ENCODE measurements at places on chromosomes 7 and 10.

DNA sequence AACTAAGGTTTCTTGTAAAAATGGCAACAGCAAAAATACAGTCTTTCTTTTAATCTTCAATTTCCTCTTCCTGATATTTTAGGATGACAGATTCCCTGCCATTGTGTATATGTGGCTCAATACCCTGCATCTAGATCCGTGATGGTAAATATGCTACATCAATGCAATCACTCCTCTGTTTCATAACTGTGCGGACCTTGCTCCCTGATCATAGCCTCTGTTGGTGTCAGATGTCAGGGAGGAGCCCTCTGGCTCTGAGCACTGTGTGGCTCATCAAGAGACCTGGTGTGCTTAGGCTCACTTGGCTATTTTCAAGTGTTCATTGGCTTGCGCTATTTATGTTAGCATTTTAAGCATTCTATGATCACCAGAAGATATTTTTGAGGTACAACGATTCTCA is 33.0 kb upstream of the AGR3 start:
- DNase-seq, result no peak

DNA sequence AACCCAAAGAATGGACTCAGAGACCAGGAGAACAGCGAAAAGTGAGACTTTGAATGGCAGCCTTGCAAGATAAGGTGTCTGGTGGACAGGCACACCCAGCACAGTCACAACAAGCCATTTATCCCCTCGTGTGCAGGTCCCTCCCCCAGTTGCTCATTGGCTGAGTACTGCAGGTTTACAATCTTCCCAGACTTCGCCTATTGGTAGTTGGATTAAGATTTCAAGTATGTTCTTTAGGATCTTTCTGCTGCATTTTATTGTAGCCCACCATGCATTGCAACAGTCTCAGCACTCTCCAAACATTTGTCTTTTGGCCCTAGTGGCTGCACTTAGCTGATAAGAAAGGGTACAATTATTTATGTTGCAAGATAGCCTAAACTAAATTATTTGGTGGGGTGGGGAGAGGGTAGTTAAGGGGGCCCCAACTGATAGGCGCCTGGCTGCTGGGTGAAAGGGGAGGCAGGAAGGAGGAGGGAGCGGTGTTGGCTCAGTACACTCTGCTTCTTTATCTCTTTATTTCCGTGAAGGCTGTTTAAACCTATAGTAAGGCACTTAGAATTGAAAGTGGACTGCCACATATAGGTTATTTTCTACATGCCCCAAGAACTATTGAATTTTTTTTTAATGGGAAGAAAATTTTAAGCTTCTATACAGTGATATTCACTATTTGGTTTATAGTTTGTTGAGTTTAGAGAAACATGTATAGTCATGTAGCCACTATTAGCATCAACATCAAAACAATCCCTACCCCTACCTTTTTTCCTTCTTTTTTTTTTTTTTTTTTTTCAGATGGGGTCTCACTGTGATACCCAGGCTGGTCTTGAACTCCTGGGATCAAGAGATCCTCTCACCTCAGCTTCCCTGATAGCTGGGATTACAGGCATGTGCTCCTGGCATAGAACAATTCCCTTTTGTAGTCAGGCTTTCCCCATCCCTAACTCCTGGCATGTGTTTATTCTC is 54.2 kb downstream of the GUSB start:
- DNase-seq, result no peak

- DNase-seq, result no peak
Observed at GRCh38 chr10:79255007-79255507, 92.2 kb upstream of the PPIF start.

GRCh38 chr7:30278849-30279652 is 5.3 kb upstream of the ZNRF2 start:
- DNase-seq, result no peak

GRCh38 chr7:142323706-142324105 is 65.8 kb upstream of the PRSS58 start:
- peak; percentile 45 for DNase-seq

DNA sequence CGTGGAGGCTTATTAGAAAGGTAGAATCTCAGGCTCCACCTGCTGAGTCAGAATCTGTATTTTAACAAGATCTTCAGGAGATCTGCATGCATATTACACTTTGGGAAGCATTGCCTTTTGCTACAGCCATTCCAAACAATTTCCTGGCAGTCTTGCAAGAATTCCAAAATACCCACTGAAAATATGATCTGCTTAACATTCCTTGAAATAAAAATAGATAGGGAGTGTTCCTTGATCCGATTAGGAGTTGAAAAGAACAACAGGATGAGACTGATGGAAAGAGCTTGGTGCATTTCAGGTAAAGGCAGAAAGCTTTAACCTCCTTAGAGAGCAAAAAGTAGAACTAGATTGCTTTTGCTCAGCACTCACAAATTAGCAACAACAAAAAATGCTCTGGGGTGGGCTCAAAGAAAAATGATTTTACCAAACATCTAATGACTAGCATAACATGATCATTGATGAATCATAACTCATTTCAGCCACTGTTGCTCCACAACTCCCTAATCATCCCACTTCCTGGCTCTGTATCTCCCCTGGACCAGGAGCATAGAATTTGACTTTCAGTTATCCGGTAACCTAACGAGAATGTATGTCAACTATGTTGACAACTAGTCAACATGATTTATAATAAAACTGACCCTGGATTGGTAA is 115.2 kb downstream of the RNLS start:
- DNase-seq, result no peak

DNA sequence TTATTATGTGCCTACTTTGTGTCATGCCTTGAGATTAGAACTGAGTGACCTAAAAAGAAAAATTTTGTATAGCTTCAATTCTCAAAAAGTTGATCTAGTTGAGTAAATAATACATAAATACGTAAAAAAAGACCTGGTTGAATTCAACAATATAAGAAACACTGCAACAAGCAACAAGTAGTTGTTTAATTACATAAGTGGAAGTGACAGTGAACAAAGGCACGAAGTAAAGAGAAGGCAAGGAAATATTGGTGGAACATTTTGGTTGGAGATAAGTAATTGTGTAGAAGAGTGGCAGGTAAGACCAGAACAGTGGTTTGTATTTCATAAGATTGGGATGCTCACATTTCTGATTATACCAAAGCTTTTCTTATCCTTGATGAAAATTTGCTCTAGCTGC is 8.2 kb upstream of the MYPN start:
- DNase-seq, result no peak
